Activated CD4-positive, CD25-positive, alpha-beta regulatory T cell (primary cell): ENCODE measurements at places on chromosomes 12 and 14.
A peak's percentile ranks its signal among the peaks of the same experiment; 100 is the strongest.

DNA sequence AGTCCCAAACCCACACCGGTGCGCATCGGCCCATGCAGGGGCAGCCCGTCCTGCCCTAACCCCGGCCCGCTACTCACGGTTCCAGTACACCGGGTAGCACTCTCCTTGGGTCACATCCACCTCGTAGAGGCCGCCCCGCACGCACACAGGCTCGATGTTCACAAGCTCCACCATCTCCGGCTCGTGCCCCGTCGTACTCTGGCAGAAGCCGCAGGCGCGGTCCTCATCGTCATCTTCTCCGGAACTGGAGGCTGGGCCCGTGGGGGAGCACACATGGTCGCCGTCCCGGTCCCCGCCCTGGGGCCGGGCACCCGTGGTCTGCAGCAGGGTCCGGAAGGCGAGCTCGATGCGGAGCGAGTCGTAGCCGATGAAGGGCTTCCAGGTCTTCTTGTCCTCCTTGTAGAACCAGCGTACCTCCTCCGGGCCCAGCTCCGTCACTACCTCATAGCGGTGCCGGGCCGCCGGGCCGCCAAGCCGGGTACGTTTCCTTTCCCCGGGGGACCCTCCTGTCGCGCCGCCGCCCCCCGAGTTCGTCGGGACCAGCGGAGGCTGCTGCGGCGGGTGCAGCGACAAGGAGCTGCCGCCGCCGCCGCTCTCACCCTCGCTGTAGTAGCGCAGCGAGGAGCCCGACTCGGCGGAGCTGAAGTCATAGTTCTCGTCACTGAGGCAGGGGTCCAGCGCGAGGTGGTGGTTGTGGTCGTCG, 788 bp downstream of the DDHD1 start:
- DNase-seq = peak; percentile 57

GRCh38 chr12:45389426-45389825, 173.5 kb downstream of the ANO6 start:
- DNase-seq = no peak

GRCh38 chr12:20063116-20063515, 305.2 kb upstream of the PDE3A start:
- no peak for DNase-seq

DNA sequence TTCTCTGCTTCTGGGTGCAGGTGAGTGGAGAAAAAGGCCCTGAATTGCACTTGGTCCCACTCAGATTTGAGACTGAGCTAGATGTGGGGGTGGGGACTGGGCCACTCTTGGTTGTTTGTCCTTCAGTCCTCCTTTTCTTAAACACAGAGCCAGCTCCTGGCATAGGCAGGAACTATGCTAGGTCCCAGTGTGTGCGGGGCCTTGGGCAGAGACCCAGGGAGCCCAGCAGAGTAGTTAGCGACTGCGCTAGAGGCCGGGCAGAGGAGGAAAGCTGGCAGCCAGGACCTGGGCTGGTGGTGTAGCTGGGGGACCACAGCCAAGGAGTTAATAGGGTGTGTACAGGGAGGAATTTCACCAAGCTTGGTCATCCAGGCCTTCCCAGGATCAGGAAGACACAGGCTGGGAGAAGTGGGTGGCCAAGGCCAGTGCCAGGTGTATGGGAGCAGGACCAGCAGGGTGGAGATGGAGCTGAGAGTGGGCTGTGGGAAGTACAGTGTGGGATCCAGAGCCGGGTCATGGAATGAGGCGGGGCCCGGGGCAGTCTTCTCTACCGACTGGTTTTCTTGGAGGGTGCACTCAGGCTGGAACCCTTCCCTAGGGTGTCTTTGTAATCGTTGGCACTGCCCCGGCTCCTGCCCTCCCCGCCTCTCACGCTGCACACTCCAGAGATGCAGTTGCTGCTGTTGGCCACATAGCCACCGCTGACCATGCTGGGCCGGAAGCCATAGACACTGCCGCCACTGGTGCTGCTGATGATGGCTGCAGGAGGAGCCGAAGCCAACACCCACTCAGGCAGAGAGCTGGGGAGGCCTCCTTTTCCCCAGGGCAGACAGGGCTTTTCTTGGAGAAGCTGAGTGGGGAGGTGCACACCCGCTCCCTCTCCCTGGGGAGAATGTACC, 8.7 kb downstream of the KRT71 start:
- no peak for DNase-seq

- no peak for DNase-seq
Measured at GRCh38 chr12:115470526-115470925, 786.6 kb upstream of the TBX3 start.

DNA sequence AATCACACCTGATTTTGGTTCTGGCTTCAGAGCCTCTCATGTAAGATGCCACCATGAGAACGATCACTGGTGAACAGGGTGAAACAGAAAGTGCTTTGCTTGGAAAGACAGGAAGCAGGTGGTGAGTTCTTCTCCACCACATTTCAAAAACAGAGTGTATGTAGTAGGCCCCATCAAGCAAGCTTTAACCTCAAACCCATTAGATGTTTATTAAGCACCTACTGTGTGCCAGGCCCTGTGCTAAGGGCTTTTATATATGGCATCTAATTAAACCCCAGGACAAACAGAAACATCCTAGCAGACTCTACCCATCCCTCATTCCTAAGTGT, 47.8 kb upstream of the MED13L start:
- no peak for DNase-seq

DNA sequence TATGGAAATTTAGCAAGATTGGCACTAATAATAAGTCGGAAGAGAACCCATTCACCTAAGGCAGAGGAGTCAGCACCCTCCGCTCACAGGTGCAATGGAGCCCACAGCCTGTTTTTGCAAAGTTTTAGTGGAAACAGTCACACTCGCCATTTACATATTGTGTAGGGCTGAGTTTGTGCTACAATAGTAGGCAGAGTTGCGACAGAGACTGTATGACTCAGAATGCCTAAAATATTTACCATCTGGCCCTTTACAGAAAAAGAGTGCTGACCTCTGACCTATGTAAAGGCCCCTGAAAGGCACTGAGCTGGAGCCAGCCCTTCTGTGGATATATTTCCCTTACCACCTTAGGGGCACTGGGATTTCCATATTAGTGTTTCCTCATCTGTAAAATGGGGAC, 79.0 kb downstream of the PRIMA1 start:
- DNase-seq = no peak

- no peak for DNase-seq
Measured at GRCh38 chr12:91538418-91538817, 355.8 kb upstream of the DCN start.

GRCh38 chr12:109695961-109696461, 17.6 kb upstream of the FAM222A start:
- no peak for DNase-seq

- DNase-seq = no peak
Measured at GRCh38 chr14:28077021-28077420, 689.6 kb upstream of the FOXG1 start.

DNA sequence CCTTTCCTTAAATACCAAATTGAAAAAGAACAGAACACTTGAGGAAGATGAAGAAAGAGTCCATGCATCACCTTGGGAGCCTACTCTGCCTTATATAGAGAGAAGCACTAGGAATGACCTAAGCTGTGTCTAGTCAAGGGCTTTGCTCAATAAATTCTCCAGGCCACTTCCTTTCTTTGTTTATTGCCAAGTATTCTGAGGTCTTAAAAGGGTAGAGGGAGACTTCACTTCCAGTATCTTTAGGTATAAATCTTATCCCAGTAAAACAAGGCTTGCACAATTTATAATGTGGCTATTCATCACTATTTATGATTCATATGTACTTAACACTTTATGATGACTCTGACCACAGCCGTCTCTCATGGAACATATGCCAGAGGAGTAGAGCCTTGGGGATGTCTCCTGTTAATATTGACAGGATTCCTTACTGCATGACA, 85.1 kb upstream of the ARHGAP5 start:
- DNase-seq = no peak

GRCh38 chr14:65810322-65810721, 397.8 kb downstream of the FUT8 start:
- DNase-seq = no peak

- DNase-seq = no peak
Measured at GRCh38 chr12:14614704-14615121, 47.0 kb upstream of the PLBD1 start.

DNA sequence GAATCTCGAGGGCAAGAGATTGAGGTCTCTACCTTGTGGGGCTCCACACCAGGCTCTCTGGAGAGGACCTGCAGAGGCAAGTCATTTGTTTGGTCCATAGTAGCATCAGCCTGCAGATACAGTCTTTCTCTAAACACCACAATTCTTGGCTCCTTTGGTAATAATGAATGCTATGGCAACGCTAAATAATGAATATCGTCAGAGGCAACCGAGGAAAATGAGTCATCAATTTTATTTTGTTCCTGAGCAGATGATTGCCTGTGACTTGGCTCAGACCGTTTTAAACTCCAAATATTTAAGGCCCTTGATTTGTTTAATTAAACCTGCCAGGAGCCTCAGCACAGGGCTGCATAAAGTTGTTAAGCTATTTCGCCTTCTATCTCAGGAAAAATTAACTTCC, 924.1 kb upstream of the TMEM132C start:
- DNase-seq = no peak

- DNase-seq = no peak
Measured at GRCh38 chr12:50508970-50509663, 4.3 kb downstream of the DIP2B start.

DNA sequence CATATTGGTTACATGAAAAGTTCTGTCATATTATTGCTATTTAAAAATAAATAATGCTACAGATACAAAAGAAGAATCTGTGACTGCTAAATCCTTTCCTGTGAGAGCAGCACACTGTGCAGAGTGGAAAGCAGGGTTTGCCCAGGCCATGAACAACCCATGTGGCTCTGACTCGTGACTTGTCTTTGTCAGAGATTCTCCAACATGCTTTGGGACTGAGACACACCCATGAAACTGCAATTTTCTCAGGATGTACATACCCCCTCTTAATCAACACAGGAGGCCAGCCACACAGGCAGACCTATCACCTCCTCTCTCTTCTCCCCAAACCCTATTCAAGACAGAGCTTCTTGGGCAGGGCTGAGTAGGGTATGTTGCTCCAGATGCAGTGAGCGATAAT, 96.8 kb upstream of the NTF3 start:
- DNase-seq = no peak

DNA sequence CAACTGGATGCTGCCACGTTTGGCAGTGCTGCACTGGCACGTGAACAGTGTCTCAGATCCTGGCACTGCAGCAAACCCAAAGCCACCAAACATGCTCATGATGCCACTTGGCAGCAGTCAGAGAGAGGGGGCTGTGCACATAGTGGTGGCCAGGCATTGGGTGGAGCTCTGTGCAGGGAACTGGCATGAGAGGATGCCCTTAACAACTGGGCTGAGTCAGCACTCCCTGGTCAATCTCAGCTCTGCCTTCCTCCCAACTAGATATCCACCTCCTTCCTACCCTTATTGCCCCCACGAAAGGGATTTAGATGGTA, 37.0 kb downstream of the ZFHX2 start:
- no peak for DNase-seq

- DNase-seq = no peak
Measured at GRCh38 chr12:45498645-45499044, 230.9 kb upstream of the ARID2 start.

DNA sequence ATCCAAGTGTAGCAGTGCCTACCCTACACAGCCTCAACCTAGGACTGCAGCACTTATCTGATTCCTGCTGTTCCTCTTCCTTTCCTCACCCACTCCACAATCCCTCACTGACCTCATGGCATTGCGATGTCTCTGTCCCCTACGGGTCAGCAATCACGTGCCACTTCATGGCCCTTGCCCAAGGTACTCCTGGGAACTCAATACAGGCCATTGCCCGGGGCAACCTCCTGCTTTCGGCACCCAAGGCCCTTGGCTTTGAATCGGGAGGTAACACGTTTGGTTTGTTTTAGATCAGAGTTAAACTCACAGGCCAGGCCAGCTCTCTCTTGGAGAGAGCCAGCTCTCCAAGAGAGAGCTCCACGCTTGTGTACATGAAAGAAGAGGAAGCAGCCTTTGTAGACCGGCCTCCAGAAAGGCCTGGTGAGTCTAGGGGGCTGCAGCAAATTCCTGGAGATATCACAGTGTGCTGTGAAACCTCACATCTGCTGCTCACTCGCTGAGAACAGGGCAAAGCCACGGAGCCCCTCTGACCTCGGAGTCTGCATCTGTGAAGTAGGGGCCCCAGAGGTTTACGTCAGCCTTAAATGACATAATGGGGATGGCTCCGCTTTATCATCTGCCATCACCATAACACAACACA, 12.2 kb downstream of the CLMN start:
- DNase-seq = no peak

GRCh38 chr12:779745-780734, 27.7 kb downstream of the WNK1 start:
- DNase-seq = no peak

DNA sequence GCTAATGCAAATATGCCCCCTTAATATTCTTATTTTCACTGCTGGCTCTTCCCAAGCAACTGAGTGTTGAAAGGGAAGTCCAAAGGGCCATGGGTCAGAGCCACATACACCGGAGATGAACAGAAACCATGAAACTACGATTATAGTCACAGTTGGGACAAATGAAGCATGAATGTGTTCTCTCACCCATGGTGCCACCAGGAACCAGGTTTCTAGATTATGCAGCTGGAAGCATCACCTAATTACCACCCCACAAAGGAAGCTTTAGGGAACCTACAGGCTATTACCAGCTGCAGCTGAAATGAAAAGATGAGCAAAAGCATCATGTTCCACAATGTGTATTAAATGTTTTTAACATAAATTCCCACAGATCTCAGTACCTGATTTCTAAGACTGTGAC, 15.4 kb downstream of the TMTC1 start:
- no peak for DNase-seq

- DNase-seq = no peak
Measured at GRCh38 chr12:69130064-69130463, 109.3 kb upstream of the CPSF6 start.

DNA sequence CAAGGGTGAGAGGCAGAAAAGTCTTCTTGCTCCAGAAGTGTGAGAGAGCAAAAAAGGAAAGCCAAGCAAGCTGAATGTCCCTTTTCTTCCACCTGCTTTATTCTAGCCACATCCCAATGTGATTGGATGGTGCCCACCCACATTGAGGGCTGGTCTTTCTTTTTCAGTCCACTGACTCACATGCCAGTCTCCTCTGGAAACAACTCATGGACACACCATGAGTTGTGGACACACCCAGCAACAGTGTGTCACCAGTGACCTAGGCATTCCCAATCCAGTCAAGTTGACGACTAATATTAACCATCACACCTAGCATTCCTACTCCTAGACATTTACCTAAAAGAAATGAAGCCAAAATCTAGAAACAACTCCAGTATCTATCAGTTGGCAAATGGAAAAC, 7.2 kb upstream of the DICER1 start:
- DNase-seq = no peak

DNA sequence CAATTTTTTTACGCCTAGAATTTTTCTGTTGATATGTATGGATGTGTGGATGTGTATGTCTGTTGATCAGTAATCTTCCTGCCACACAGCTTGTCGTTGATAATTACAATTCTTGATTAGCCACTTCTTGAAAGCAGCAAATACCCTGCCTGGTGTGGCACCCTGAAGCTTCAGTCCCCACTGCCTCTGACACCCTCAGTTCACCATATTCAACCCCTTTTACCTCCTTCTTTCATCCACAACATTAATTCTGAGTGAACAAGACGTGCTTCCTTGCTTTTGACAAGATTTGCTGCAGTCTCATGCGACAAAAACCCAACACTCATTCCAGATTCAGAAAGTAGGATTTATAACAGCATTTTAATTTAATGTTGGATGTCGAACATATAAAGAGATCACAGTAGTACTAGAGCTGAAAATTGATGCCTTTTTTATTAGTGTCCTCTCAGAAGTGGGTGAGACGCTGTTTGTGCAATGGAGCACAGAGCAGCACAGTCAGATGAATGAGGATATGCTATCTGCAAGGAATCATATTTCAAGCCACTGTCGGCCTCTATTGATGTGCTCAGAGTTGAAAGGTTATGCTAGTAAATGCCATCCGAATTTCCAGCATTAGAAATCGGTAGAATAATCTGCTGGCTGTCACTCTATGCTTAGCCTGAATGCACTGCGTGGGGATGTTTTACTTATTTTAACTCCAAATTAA, 383.7 kb downstream of the EGLN3 start:
- DNase-seq = no peak
